NCI-H2171 (cell line): ENCODE measurements at places on chromosomes 2 and 18.

DNA sequence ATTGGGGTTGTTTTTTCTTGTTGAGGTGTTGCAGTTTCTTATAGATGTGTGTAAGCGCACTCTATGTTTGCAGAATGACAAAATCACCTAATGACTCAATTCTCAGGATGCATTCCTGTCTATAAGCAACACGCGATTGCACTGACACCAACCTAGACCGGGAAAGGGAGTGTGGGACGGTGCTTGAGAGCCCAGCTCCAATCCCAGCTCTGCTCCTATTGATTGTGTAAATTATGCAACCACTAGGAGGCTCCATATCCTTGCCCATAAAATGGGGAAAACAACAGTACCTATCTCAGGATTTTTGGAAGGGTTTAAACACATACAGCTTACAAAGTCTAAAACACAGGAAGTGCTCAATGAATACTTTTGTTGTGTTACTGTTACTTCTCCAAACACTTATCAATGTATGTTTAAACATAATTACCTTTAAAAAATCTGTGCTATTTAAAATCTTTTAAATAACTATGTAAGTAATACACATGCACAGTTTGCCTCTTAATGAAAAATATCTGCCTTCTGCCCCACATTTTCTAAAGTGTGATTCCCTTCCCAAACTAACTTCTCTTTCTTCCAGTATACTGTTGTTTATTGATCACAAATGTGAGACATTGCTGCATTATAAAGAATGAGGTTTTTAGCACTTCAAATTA is 132.5 kb downstream of the SPHKAP start:
- no peak for DNase-seq

DNA sequence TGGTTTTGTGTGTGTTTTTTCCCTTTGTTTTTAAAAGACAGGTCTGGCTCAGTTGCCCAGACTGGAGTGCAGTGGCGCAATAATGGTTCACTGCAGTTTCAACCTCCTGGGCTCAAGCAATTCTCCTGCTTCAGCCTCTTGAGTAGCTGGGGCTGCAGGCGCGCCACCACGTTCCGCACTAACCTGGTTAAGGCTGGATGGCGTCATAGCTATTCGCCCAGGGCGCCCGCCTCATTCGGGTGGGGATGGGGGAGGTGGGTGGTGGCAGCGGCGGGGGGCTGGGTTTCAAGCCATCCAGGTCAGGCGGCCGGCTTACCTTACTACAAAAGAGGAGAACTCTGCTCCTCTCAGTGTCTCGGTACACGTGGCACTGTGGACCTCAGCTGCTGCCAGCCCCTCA is 42.8 kb downstream of the EEF1B2 start:
- DNase-seq, result no peak

DNA sequence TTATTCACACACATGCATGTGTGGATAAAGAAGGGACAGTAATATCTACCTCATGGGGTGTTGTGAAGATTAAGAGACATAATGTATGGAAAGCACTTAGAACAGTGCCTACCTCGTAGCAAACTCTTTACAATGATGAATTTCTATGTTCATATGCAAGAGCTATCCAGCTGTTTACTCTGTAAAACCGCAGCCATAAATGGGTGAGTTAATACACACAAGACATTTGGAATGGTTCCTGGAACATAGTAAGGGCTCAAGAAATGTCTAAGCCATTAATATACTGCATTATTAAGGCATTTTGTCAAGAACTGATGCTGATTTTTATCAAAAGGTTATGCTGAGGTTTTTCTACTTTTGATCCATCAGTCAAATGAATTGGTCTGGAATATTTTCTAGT is 1076.2 kb downstream of the TSN start:
- DNase-seq, result no peak

DNA sequence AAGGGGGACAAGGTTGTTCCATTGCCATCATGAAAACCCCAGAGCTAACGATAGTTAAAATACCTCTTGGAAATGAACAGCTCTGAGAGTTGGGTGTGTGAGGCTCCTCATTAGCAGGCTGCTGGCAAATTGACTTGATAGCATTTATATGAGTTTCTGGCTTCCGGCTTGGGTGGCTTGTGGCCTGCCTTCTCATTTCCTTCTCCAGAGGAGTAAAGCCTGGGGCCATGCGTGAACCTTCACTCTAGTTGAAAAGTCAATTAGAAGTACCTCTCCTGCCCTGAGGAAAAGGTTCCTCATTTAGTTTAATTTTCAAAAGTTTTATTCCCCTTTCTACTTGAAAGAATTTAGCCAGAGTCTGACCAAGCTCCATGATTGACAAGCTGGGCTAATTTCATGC is 67.1 kb downstream of the MGAT5 start:
- DNase-seq, result no peak

GRCh38 chr2:80568011-80568410 is 263.5 kb upstream of the LRRTM1 start:
- no peak for DNase-seq

DNA sequence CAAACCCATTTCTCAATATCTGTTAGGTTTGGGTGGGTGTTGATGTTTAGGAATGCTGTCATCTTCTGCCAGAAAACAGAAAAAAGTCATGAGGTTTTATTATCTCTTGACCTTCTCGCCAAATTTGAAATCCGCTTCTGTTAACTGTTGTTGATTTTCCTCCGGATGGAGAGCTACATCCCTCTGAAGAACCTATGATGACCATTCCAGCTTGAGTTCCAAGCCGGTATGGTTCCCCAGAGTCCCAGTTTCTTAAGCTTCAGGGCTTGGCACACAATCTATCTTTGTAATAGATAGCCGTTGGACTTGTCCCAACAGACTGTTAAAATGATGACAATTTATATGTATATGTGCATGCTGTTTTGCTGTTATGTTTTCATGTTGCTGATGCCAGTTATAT is 1201.0 kb downstream of the LRP1B start:
- DNase-seq, result peak; percentile 3

DNA sequence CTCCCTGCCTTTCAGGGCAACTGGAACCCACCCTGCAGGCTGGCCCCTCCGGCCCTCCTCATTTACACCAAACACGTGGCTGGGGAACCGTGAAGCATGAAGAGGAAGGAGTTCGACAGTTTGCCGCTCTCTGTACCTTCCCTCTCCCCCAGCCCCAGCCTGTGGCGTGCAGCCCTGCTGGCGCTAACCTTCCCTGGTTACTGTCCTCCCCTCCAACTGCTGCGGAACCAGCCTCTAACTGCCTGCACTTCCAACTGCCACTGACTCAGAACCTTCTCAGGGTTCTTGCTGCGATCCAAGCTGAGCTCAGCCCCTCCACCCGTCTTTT is 19.2 kb upstream of the GNAL start:
- no peak for DNase-seq

- no peak for DNase-seq
Measured at GRCh38 chr2:158817588-158817987, 22.5 kb downstream of the DAPL1 start.

DNA sequence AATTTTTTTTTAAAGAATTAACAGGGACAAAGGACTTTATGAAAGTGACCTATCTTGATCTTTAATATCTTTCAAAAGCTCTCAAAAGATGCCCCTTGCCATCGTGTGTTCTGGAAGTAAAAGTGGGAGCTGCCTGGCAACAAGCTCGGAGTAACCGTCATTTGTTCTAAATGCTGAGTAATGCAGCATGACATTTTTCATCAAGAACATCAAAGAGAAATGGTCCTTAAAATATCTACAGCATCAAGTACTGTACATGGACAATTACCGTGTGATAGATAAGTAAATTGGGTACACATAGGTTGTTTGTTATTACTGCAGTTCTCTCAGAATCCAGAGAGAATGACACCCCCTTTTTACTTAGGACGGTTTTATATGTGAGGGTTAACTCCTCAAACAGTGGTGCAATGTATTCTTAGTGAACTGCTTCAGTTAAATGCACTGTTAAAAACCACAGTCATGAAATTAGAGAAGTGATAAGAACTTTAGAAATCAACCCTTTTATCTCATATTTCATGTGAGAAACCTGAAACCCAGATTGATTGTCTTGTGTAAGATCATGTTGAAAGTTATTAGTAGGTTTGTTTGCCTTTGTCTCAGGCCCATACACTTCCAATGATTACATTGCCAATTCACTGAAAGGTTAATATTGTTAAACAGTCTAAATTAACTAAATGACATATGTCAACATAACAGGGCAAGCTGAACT is 90.6 kb upstream of the HNMT start:
- no peak for DNase-seq

DNA sequence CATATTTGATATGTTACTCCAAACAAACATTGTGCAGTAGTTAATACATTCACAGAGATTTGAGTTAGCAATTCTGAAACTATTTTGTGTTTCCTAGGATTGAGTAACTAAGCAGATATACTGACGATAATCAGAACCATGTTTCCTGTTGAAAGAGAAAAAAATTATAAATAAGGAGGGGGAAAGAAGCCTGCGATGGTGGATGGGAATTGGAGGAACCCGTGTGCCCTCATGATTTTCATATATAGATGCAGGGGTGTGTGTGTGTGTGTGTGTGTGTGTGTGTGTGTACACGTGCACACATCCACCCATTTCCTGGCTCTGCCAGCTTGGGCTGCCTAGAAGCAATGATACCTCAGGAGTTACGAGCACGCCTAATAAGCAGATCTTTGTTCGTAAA is 56.9 kb downstream of the LPIN2 start:
- no peak for DNase-seq

- no peak for DNase-seq
Measured at GRCh38 chr18:63422864-63423304, 608 bp upstream of the VPS4B start.

DNA sequence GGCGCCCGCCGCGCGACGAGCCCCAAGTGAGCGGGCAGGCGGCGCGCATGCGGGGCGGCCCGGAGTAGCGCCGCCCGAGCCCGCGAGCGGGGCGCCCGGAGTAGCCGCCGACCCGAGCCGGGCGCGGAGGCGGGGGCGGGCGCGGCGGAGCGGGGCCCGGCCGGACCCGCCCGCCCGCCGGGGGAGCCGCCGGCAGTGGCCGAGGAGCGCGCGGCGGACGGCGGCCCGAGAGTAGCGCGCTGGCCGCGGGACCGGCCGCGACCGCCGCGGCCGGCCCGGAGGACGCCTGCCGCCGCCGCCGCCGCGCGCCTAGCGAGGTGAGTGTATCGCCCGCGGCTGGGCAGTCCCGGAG is at the start of gene GALNT1:
Gene GALNT1, plus strand, starts transcription at position 195 of the 352 bp plus-strand sequence. CDS start 72,923 bp downstream, outside the sequence.
- no peak for DNase-seq

GRCh38 chr2:157052685-157053224 is 204.8 kb upstream of the GALNT5 start:
- no peak for DNase-seq

- no peak for DNase-seq
Measured at GRCh38 chr2:71467180-71467815, 13.9 kb downstream of the DYSF start.

GRCh38 chr2:232336241-232336736 is 42.3 kb upstream of the ALPP start:
- no peak for DNase-seq
